Activated T-helper 1 cell treated with Interleukin-2 at 50 U/mL for 16 hours (primary cell): ENCODE measurements at places on chromosomes 2 and 18.

GRCh38 chr18:7512348-7512747 lies 54.8 kb upstream of the PTPRM start:
- no peak for DNase-seq

GRCh38 chr18:79523206-79523735 lies 127.5 kb downstream of the NFATC1 start:
- no peak for DNase-seq

- DNase-seq = no peak
Measured at GRCh38 chr2:134212746-134213145, 41.1 kb upstream of the MGAT5 start.

- DNase-seq = no peak
Measured at GRCh38 chr2:99395589-99396130, 58.5 kb downstream of the EIF5B start.

GRCh38 chr2:44119878-44120277 lies 48.8 kb upstream of the PPM1B start:
- no peak for DNase-seq

GRCh38 chr2:111061191-111061590 lies 59.5 kb upstream of the BCL2L11 start:
- DNase-seq = no peak

DNA sequence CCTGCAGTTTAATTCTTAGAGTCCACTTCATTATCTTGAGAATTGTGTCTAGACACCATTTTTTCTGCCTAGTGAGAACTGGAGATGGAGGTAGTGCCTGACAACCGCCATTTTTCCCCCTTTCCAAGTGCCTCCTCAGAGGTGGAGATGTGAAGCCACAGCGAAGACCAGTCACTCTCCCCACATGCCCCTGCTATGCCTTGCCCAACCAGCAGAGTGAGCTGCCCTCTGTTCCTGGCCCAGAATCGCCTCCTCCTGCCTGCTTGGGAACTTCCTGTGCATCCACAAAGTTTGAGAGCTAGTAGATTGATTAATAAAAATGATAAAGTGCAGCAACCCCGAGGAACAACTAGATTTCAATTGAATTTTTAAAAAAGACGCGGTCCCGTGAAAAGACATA lies 123.3 kb downstream of the CLIP4 start:
- no peak for DNase-seq

DNA sequence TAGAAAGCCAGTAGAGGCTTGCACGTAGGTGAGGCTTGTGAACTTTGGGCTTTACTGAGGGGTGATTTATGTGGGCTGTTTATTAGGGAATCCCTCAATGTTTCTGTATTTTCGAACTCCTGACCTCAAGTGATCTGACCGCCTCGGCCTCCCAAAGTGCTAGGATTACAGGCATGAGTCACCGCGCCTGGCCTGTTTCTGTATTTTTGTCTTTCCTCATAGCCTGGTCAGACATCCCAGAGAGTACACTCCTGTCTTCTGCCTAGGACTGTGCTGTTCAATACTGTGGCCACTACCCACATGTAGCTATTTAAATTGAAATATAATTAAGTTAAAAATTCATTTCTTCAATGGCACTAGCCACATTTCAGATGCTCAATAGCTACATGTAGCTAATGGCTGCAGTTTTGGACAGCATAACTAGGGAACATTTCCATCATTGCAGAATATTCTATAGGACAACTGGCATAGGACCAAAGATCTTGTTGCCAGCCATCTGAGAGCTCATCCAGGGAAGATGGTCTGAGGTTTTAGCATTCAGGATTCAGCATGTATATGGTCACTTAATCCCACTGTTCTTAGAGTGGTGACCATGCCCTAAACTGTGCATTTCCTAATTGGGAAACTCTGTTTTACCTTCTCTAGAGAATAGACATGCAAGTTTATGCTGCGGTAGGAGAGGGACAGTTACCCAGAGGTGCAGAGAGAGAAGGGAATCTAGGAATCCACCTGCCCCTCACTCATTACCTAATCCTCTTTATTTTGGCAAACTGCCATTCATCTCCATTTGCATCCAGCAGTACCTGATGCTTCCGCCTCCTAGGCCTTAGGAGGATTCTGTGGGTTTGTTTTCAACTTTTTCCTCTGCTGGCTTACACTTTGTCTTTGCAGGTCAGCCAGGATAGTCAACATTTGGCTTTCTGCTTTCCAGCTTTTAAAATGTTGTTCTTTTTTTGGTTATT lies 64.4 kb downstream of the LCLAT1 start:
- DNase-seq = no peak

DNA sequence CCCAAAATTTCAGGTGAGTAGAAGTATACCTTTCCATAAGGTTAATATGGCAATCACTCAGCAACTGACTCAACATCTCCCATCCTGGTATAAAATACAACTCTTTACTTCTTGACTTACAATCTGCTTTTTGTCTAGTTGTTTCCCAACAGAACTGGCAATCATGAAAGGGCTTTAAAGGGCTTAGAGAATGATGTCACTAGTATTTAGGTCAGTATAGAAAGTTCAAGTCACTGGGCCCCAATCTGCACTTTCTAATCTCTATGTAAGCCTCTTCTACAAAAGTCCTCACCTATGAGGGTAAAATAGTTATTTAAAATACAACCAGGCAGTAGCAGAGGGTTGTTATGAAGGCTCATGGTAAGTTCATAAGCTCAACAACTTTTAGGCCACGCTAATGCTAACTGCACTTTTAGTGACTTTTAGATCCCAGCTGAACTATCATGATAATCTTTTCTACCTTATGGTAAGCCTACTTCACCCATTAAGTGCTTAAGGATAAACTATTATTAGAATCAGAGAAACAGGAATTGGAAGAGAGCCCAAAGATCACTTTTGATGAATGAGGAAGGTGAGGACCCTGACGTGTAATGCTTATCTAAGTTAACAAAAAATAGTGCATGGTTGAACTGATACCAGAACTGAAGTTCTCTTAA lies 79.6 kb downstream of the GORASP2 start:
- DNase-seq = no peak

GRCh38 chr2:47300609-47301276 lies 102.2 kb upstream of the MSH2 start:
- DNase-seq = no peak

GRCh38 chr2:29079887-29080286 lies 5.6 kb upstream of the PCARE start:
- DNase-seq = no peak
